ENCODE measurements at places on chromosomes 3 and 15.
A peak's percentile ranks its signal among the peaks of the same experiment; 100 is the strongest.

GRCh38 chr3:69370901-69371301 is 15.0 kb downstream of the FRMD4B start:
- no peak for DNase-seq

- DNase-seq, result peak; percentile 68
Observed at GRCh38 chr3:47009225-47010110, 30.0 kb downstream of the NBEAL2 start.

GRCh38 chr3:141426404-141427034 is 58.2 kb downstream of the ZBTB38 start:
- no peak for DNase-seq

- DNase-seq, result no peak
Observed at GRCh38 chr3:52347716-52348635, 31.9 kb downstream of the DNAH1 start.

GRCh38 chr15:31554261-31554660 is 227.6 kb downstream of the KLF13 start:
- no peak for DNase-seq

GRCh38 chr15:82301296-82302016 is 38.8 kb downstream of the SAXO2 start:
- DNase-seq, result no peak

- DNase-seq, result no peak
Observed at GRCh38 chr3:33858131-33858530, 59.7 kb downstream of the PDCD6IP start.

- DNase-seq, result no peak
Observed at GRCh38 chr3:165181556-165181955, 14.6 kb downstream of the SLITRK3 start.

Data from activated CD8-positive, alpha-beta memory T cell treated with anti-CD3 and anti-CD28 coated beads for 1 hour (primary cell).